ENCODE measurements at places on chromosomes 3 and 15.
A peak's percentile ranks its signal among the peaks of the same experiment; 100 is the strongest.

- DNase-seq = no peak
Measured at GRCh38 chr3:198079771-198080520, 119.9 kb downstream of the LMLN start.

GRCh38 chr3:1468145-1468544 lies 375.3 kb downstream of the CNTN6 start:
- DNase-seq = no peak

- no peak for DNase-seq
Measured at GRCh38 chr3:170868577-170869238, 1.3 kb downstream of the RPL22L1 start.

DNA sequence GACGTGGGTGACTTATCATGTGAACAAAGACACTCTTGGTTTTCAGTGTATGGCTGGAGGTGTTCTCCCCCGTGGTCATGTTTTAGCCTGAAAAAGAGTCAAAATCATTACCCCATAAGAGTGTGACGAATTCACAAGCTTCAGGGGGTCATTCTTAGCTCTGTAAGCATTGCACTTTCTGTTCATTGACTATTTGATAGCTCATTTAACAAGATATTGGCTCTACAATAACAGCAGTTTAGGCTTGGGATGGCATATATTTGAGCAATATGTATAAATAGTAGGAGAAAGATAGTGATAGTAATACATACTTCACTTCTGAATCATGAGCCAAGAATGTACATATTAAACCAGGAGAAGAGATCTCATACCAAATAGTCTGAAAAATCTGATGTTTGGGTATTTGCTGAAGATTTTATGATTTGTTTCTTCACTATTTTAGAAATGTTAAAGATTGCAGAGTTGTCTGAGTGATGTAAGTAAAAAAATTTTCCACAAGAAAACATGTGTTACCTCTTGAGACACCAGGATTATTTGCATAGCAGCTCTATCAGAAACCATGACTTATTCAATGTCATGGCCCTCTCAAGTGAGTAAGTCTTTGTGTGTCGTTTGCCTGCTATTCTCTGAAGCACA lies 996.0 kb downstream of the OTOL1 start:
- no peak for DNase-seq

DNA sequence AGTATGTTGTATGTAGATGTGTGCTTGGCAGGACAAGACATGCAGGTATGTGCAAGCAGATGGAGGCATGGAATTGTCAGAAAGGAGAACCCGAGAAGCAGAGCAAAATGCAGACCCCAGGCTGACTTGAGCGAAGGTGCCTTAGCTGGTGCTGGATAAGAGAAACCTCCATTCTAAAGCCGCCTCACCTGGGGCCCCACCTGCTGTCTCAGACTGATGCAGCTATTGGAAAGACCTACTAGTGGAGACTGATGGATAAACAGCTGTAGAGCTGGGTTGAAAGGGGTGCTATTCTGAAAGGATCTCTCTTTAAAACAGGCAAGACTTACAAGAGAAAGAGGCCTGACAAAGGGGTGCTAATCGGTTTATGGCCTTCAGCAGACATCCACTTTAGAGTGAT lies 86.2 kb downstream of the EPHB1 start:
- no peak for DNase-seq

DNA sequence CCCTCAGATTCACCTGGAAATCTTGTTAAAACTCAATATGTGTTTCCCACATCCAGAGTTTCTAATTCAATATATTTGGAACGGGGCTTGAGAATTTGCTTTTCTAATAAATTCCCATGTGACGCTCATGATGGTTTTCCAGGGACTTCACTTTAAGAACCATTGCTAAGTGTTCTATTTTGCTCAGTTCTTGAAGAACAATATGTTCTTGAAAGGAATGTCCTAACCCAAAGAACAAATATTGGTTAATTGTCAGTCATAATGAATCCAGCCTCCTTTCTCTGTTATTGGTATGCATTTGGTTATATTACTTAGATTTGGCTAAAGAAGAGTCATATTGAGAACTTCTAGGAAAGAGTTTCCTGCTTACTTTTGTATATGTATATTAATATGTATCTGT lies 4.4 kb upstream of the PLSCR2 start:
- DNase-seq = no peak

GRCh38 chr3:100844063-100844936 lies 135.0 kb downstream of the TFG start:
- no peak for DNase-seq

DNA sequence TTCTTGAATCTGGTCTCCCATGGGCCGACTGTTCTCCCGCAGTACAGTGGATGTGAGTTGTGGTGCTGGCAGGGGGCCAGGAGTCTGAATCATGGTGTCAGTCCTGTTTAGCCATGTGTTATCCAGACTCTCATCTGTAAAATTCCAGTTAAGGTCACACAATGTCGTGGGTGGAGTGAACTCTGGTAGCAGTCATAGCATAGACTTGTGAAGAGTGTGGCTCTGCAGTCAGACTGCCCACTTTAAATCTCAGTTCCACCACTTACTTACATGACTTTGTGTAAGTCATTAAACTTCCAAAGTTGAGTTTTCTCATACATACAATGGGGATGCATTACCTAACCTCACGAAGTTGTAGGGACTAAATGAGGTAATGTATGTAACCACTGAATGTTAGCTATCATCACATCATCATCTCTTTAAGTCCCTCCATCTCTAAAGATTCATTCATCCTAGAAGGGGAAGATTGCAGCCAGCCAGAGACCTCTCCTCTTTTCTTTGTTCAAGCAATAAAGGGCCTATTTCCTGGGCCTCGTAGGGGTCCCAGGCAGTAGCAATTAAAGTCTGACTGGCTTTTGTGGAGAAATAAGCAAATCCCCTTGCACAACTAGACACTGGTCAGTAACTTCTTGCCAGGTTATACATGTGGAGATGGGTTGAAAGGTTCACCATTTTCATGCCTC lies 93.9 kb downstream of the PCCB start:
- DNase-seq = no peak

- peak; percentile 2 for DNase-seq
Measured at GRCh38 chr3:78029775-78030174, 989.9 kb downstream of the ROBO2 start.

DNA sequence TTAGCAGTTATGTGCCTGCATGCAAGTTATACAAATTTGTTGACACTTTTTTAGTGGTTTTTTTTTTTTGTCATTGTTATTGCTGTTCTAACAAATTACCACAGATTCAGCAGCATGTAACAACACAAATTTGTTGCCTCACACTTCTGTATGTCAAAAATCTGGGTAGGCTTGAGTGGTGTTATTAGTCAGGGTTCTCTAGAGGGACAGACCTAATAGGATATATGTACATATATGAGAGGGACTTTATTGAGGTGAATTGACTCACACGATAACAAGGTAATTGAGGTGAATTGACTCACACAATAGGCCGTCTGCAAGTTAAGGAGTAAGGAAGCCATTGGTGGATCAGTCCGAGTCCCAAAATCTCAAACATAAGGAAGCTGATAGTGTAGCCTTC lies 15.0 kb upstream of the PLSCR1 start:
- no peak for DNase-seq

DNA sequence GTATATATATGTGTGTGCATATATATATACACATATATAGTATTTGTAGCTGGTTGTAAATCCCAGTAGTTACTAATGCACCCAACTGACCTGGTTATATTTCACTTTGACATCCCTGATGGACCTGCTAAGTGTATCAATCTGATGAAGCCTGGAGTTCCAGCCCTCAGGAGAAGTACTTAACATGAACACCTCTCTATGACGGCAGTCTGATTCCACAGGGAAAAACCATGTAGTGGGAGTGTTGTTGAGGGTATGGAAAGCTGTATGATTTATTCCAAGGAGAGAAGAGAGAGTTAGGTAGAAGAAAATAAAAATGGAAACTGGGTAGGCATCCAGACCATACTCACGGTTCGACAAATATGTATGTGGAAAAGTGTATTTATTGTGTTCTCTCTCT lies 531.2 kb upstream of the SEMA6D start:
- no peak for DNase-seq

DNA sequence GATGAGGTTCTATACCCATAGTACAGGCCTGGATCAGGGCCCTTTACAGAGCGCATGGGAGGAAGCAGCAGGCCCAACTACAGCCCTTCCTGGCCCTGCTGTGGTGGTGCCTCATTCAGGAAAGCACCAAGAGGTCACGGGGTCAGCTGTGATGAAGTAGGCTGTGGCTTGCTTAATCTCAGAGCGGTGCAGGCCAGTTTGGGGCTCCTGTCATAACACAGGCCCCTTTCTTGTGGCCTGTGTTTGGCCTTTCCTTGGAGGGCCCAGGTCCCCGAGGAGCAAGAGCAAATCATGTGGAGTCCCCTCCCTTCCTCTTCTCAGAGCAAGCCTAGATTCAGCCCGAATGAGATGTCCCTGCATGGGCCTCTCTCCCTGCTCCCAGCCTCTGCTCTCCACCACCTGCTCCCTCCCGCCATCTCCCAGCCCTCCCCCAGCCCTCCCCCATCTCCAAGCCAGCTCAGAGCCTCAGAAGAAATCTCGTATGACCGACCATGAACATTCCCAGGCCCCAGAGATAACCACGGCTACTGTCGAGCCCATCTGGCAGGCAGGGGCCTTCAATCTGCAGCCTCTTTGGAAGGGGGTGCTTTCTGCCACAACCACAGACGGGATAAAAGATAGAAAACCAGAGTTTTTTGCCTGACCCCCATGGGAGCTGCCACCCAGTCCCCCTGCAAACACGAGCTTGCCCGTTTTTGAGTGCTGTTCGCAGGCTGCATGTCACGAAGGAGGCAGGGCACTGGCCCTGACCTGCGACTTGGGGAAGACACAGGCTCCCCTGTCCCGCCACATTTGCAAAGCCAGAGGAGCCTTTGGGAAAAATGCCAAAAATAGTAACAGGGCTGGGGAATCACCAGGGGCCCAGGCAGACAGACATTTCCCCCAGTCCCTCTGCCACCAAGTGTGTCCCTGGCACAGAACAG lies 32.3 kb upstream of the DUSP7 start:
- peak; percentile 39 for DNase-seq

DNA sequence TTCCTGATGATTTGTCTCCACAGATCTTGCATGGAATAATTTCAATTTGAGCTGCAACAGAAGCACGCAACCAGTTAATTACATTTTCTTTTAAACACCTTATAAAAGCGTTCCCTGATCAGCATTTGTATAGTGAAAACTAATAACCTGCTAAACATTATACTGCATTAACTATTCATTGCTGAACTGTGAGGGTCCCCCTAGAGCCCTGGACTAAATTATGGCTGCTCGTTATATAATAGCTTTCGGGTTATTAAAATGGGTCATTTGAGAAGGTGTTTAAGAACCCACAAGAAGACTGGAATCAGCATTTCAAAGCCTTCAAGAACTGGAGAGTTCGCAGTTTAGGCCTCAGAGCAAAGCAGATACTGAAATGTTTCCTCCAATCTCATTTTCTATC lies 52.9 kb upstream of the ICE2 start:
- DNase-seq = no peak

DNA sequence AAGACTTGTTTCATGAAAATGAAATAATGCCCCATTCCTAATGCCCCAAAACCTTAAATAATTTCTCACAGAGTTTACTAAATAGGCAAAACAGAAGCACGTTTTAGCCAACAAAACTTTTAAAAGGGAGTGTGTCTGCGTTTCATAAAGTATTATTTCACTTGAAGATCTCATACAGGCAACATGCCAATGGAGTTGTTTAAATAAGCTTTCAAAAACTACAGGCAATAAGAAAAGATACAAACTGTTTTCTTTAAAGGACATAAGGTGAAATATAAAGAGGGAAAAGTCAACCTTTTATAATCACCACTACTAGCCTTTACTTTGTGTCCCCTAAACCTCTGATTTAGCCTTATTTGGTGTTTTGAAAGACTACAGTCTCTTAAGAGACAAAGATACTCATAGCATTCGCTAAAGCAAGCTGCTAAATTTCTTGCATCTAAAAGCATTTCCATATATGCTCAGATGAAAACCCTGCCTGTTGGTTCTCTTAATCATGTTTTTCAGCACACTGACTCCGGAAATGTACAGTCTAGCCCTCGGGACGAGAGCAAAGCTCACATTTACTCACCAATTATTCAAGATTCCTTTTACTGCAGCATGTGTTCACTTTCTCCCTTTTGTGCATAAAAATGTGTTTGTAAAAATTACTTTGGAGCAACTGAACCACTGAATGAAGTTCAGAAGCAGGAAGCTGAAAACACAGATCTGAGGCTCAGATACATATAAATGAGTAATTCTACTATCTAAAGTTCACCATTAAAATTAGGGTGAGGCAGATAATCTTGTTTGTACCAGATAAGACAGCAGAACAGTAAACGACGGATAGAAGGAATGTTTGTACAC lies 119.0 kb downstream of the GOLIM4 start:
- no peak for DNase-seq

DNA sequence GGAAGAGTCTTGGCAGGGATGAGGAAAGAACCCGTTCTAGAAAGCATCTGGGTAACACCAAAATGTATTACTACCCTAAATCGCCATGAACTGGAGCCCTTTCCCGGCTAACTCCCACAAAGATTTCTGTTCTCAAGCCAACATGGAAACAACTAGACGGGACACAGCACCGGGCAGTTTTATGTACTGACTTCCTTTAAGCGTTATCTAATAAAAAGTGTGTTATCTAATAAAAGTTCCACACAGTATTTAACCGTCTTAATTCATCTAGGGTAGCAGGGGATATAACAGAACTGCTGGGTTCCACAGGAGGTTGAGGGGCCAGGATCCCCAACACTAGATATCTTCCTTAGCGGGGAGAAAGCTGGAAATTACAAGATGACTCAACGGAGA lies 347 bp upstream of the C3orf62 start:
- DNase-seq = no peak

DNA sequence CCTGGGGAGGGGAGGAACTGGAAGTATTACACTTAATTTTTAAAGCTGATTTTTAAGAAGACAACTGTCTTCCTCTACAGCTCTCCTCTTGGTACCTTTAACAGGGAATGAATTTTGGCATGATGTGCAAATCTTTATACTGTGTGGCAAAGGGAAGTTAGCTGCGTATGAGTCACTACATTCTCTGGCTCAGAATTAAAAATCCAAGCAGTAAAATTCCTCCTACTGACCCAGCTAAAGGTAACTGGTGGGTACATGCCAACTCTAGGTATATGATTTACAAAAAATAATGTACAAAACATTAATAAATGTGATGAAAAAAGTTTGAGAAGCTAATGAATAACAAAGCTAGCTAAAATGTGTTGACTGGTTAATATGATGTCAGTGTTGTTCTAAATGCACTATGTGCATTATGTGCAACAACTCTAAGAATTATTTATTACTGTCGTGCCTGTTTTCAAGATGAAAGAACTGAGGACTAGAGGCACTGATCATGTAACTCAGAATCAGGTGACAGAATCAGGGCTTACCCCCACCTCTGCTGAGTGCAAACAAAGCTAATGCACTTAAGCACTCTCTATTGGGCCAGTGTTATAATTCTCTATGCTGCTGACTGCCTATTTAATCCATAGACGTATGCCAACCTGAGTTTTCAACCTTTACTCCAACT lies 194.7 kb upstream of the CADPS start:
- no peak for DNase-seq

GRCh38 chr3:64530434-64531049 lies 157.3 kb downstream of the ADAMTS9 start:
- DNase-seq = peak; percentile 74

Data from nephron progenitor cell (in vitro differentiated cells).